ENCODE measurements at places on chromosomes 12 and 14.

DNA sequence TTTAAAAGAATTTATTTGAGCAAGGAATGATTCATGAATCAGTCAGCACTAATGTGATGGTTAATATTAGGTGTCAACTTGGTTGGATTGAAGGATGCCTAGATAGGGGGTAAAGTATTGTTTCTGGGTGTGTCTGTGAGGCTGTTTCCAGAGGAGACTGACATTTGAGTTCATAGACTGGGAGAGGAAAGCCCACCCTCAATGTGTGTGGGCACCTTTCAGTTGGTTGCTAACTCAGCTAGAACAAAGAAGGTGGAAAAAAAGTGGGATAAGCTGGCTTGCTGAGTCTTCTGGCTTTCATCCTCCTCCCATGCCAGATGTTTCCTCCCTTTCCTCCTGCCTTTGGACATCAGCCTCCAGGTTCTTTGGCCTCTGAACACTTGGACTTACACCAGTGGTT, 47.2 kb downstream of the TESPA1 start:
- no peak for DNase-seq

GRCh38 chr14:91862417-91862816, 4.9 kb downstream of the TC2N start:
- DNase-seq = no peak

- no peak for DNase-seq
Measured at GRCh38 chr14:92470811-92471210, 42.8 kb upstream of the RIN3 start.

- DNase-seq = peak; percentile 48
Measured at GRCh38 chr12:4273652-4274395, at the start of gene CCND2. Gene CCND2 (plus strand): TSS chr12:4273762. CDS start chr12:4274041, 279 bp downstream.

DNA sequence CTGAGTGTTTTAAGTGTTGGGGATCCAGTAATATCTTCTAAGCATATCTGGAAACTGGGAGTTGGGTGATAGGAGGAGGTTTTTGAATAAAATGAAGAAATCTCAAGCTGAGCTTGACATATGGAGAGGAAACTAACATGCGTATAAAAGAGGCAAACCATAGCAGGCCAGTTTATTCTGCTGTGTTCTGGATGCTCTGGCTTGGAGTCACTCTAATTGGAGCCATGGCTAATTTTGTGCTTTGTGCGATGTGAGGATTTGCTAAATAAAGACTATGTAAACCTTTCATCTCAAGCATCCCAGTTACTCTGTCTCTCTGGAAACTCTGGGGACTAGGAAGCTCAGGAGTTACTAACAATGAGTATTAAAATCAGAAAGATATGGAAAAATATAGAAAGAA, 66.5 kb downstream of the ATF7IP start:
- DNase-seq = no peak

DNA sequence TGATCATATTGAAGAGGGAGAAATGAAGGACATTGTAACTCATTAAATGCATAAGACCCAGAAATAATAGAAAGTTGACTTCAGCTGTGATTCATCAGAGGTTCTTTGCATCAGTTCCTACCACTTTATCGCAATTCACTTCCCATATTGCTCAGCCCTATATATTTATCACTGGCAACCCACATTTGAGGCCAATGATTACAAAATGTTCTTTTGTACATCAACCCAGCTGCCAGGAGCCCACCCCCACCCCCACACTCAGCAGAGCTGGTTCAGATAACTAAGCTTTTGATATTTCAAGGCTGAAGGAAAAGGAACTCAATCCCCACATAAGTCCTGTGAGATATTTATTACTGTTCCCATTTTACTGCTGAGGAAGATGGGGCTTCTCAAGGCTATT, 51.2 kb upstream of the TMPO start:
- DNase-seq = no peak

GRCh38 chr12:79837575-79837974, 97.3 kb downstream of the PPP1R12A start:
- DNase-seq = no peak

GRCh38 chr14:51298895-51299294, 58.8 kb downstream of the TMX1 start:
- DNase-seq = no peak

- DNase-seq = no peak
Measured at GRCh38 chr14:105746124-105746514, 219.7 kb downstream of the TMEM121 start.

DNA sequence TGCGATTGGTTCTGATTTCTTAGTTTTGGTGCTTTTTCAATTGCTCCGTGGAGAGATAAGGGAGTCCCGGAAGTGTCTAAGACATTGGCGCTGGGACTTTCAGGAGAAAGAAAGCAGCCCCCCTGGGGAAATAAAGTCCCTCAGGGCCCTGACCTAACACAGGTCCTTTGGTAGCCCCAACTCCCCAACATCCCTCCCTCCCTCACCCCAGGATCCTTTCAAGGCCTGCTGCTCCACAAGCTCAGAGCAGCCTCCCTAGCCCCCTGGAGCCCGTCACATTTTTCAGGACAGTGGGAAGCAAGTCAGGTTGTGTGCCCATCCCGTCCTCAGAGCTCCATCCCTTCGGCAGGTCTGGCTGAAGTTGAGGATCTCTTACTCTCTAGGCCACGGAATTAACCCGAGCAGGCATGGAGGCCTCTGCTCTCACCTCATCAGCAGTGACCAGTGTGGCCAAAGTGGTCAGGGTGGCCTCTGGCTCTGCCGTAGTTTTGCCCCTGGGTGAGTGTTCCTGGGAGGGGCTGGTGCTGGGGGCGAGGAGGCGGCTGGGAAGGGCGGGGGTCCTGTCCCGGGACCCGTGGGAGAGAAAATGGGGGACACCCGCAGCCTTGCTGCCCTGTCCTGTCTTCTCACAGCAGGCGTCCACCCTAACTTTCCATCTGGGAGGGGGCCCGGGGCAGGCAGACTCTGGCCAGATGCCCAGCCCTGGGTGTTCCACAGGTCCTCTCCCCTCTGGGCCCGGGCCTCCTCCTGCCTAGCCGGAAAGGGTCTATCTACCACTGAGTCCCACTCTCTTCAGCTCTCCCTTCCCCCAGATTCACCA, 950 bp downstream of the IFI27 start:
- no peak for DNase-seq

DNA sequence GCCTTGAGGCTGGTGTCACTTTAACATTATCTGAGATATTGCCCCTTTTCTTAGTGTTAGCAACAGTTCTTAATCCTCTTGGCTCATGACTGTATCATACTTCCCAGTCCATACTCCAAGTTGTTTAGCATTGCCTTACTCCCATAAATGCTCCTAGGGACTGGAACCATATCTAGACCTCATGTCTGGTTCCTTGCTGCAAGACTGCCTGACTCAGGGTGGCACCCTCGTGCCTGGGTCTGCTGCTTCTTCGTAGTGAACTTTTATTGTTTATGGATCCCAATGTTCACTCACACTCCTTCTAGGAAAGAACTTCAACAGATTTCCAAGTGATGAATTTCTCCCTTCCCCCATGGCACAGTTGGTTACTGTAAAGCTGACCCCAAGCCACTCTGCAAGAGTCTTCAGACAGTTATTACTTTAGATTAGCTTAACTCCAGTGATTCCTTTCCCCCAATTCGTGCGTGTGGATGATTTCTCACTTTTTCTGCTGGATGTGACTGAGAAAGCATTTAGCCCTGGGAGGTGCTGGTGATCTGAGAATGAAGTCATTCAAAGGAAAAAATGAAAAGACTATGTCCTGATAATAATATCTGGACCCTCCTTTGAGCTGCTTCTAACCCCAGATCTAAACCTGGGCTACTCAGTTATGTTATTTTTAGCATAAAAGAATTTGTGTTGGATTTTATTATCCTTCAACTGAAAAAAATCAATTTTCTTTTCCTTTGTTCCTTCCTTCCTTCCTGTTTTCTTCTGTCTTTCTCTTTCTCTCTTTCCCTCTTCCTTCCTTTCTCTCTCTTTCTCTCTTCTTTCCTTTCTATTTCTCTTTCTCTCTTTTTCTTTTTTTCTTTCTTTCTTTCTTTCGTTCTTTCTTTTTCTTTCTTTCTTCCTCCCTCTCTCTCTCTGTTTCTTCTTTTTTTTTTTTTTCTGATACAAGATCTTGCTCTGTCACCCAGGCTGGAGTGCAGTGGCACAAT, 47.5 kb upstream of the PPP1R12A start:
- no peak for DNase-seq

DNA sequence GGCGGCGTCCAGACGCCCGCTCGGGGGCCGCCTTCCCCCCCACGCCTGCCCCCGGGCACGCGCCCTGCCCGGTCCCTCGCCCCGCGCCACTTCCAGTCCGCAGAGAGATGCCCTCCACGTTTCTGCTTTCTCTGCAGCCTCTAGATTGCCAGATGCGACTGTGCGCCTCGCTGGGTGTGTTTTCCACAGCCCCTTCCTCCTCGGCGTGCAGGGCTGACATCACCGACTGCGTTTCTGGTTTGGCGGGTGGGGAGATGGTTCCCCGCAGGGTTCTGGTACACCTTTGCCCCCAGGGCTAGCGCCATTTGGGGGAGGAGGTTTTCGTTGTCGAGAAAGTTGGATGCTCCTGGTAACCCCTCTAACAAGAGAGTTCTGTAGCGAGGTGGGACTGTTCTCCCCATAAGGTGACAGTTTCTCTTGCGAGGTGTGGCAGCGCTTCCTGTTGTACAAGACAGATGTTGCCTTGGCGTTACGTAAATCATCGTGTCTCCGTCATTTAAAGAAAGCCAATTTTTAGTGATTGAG, 1.5 kb downstream of the CALM1 start:
- DNase-seq = peak; percentile 79

DNA sequence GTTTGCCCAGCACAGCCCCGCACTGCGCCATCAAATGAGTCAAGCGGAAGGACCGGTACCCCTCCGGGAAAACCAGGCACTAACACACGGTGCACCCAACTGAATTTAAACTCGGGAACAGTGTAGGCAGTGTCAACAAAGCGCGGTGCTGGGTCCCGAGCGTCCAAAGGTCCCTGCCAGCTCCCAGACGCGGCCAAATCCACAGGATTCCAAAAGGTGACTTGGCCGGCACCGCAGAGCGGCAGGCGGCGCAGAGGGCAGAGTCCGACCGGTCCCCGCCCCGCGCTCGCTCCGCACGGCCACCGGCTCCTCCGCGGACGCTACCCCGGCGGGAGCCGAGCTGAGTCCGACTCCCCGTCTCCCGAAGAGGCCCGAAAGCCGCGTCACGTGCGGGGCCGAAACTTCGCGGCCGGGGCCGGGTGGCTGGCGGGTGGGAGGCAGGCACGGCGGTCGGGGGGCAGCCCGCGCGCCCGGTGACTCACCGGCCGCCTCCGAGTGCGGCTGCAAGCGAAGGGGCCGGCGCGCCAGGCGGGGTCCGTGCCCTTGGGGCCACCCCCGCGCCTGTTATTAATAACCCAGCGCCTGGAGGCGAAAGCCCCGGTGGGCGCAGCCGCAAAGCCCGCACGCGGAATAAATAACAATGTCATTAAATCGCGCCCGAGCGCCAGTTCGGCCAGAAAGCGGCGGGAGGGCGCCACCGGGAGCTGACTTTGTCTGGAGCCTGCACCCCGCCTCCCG, 863 bp downstream of the DENND5B start:
- peak; percentile 11 for DNase-seq

DNA sequence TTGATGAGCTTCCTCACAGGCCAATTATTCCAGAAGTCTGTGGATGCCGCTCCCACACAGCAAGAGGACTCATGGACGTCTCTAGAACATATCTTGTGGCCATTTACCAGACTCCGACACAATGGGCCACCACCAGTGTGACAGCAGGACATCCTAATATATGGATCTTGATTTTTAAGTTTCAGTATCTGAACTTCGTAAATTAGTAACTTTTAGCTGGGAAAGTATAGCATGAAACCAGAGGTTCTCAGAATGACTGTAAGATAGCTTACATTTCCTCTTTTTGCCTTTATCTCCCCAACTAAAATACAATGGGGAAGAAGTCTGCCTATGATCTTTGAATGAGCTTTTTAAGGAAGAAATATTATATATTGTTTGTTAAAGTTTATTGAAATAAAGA, 87.0 kb downstream of the DNAI7 start:
- no peak for DNase-seq

DNA sequence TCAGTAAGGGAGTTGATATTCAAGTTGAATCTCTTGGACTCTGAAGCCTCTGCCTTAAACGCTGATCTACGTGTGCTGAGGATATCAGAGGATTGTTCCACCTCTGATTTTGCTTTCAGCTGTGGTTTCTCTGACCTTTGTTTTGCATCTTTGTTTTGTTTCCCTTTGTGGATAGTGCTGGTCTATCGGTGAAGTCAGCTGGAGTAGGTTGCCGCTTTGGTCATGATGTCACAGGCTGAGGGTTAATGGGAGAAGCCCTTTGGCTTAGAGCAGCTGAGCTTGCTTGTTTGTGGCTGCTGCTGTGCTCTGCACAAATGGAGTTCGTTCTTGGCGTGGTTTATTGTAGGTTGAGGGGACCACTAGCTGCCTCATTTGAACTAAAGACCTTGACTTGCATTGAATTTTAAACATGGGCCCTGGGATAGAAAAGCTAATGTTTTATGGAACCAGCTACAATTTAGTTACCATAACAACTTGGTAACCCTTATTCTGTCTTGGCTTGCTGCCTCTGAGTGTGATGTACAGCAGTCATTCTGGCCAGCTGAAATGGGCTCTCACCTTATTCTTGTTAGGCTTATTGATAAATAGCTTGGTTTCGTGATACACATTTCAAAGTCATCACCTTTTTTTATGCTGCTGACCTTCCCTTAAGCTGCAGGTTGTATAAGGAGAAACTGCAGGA, 284.5 kb upstream of the E2F7 start:
- no peak for DNase-seq

DNA sequence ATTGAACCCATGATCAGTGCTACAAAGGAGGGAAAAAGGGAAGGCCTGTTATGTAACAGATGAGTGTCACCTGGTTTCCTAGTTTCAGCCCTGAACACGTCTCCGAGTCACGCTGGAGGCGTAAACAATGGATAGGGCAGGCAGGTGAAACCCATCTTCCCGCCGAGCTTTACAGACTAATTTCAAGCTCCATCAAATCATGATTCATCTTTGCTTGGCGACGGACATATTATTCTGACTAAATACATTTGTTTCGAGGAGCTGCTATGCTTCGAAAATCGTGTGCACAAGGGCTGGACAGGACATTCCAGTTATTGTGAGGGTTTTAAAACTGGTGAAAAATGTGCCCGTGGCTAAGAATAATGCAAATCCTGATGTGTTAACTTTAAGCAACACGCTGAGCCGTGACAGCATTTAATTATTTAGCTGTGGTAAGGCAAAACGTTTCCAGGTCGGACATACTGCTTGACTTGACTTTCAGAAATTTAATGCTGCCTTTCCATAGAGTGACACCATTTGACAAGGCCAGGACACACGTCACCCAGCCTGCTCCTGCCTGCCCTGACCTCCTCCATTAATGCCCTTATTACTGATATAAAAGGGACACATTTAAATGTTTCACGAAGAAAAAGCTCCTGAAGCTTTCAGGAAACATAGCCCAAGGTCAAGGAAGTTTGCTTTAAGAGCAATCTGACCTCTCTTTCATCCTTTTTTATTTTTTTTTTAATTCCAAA, 1203.5 kb upstream of the TMEM132C start:
- DNase-seq = no peak

GRCh38 chr14:77612011-77612620, 4.3 kb downstream of the SPTLC2 start:
- no peak for DNase-seq

Measured in naive thymus-derived CD4-positive, alpha-beta T cell (primary cell).